ENCODE measurements at places on chromosomes 12 and 14.

DNA sequence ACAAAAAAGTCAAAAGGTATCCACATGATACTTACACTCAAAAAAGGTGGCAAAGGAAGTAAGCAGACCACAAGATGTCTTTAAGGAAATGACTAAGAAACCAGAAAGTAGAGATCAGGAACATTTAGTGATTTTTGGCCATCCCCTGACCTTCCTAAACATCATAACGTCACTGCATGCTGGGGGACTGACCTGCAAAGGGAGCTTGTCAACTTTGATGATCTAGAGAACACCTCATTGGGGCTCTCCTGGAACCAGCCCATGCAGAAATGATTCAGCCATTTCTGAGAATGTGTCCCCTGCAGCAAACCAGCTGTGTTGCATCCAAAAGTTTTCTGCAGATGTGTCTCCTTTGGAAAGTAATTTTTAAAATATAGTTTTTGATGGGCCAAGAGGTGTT is 152.2 kb upstream of the RASSF8 start:
- peak; percentile 48 for DNase-seq

GRCh38 chr12:82414044-82414443 is 55.7 kb downstream of the METTL25 start:
- no peak for DNase-seq

GRCh38 chr12:77610446-77610845 is 220.2 kb upstream of the NAV3 start:
- no peak for DNase-seq

GRCh38 chr14:102630881-102631280 is 38.4 kb downstream of the RCOR1 start:
- DNase-seq: no peak

GRCh38 chr12:130364578-130364977 is 26.9 kb downstream of the PIWIL1 start:
- DNase-seq: no peak

DNA sequence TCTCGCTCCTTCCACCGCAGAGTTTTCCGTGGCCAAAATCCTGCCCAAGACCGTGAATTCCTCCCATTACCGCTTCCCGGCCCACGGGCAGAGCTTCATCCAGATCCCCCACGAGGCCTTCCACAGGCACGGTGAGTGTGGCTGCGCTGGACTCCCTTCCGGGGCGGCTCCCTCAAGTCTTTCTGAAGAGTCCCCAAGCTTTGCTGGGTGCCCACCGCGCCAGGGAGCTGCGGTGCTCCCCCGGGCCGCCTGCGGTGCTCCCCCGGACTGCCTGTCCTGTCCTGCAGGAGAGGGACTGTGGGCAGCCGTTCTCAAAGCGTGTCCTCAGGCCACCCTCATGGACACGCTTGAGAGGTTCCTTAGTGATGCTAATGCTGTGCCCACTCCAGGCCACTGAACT is 50.5 kb downstream of the ADGRD1 start:
- no peak for DNase-seq

GRCh38 chr14:88706425-88706824 is 86.3 kb downstream of the EML5 start:
- DNase-seq: no peak

- peak; percentile 68 for DNase-seq
Observed at GRCh38 chr12:55996201-55996714, 818 bp upstream of the SUOX start.

GRCh38 chr12:131454418-131455217 is 256.3 kb upstream of the SFSWAP start:
- no peak for DNase-seq

GRCh38 chr12:112004041-112004440 is 8.9 kb downstream of the TMEM116 start:
- no peak for DNase-seq

GRCh38 chr12:127802271-127802670 is 464.7 kb upstream of the TMEM132C start:
- no peak for DNase-seq

- DNase-seq: no peak
Observed at GRCh38 chr14:91585856-91586255, 75.7 kb upstream of the PPP4R3A start.
